Stomach (tissue), 19 donors: ENCODE measurements at places on chromosomes 1 and 21. TPM values are rescaled to one million over a fixed set of nuclear protein-coding genes. Genes with fewer than 3 reads are reported as not detected.

Gene GNG5
- total RNA-seq = 160 TPM

Gene ASPM
- total RNA-seq = 0.58 TPM

Gene ITLN2
- not detected for total RNA-seq

Gene ETV3L
- total RNA-seq = not detected

- peak; percentile 54 for DNase-seq
Measured at GRCh38 chr1:87024936-87025540, 110.6 kb downstream of the HS2ST1 start.

GRCh38 chr1:43541141-43541540, 10.5 kb downstream of the PTPRF start:
- no peak for DNase-seq

- no peak for DNase-seq
Measured at GRCh38 chr1:222592171-222592570, 2.4 kb upstream of the TAF1A start.

GRCh38 chr1:168554603-168555483, 11.0 kb upstream of the XCL2 start:
- no peak for DNase-seq

DNA sequence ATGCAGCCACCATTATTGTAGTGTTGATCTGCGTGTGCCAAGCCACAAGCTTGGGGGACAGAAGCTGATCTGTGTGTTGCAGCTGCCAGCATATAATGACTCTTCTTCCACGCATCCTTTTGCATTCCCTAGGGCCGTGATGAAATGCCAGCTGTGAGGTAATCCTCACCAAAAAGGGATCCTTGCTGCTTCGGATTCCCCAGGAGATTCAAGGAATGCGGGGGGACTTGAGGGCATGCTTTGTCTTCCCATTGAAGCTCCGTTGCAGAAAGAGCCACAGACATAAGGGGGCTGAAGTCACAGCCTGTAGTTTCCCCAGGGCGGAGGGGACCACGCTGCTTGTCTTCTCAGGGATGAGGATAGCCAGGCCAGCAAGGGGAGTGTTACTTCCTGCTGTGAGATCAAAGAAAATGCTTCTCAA, 281.6 kb upstream of the FMN2 start:
- DNase-seq = no peak

- DNase-seq = no peak
Measured at GRCh38 chr1:221457685-221458446, 284.0 kb downstream of the DUSP10 start.

DNA sequence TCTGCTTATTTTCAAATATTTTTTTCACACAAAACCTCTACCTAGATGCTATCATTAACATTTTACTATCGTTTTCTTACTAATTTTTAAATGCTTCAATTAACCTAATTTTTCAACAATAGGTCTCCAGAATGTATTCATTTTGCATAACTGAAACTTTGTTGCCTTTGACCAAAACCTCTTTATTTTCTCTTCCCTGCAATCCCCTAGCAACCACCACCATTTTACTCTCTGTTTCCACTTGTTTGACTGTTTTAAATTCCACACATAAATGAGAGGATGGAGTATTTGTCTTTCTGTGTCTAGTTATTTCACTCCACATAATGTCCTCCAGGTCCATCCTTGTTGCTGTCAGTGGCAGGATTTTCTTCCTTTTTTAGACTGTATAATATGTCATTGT, 9.5 kb upstream of the F13B start:
- DNase-seq = no peak

GRCh38 chr1:115767403-115767802, 1.1 kb downstream of the CASQ2 start:
- peak; percentile 21 for DNase-seq

DNA sequence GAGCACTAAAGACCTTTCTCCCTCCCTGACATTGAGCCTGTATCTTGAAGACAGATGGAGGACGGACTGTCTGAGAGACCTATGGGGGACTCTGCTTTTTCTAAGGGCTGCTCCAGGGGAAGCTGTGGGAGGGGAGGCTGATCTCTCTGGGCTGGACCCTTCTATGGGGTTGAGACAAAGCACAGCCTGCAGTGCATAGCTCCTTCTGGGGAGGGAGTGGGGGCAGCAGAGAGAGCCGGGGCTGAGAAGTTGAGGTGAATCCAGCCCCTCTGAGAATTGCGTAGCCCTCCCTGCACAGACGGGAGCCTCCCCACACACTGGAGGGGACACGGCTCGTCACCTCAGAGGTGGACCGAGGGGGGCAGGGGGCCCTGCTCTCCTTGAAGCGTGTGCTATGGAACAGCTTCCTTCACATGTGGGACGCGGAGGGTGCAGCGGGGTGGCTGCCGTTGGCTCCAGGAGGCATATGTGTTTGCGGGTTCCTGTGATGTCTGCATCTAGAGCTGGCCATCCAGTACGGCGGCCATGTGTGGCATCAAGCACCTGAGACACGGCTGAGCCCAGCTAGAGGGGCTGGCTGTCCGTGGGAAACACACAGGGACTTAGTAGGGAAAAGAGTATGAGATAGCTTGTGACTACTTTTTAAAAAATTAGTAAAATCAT, 299.1 kb downstream of the CAMTA1 start:
- DNase-seq = no peak

- DNase-seq = no peak
Measured at GRCh38 chr1:4173731-4174130, 273.7 kb upstream of the C1orf174 start.

- no peak for DNase-seq
Measured at GRCh38 chr1:174626031-174627025, 178.6 kb downstream of the GPR52 start.

- DNase-seq = no peak
Measured at GRCh38 chr1:182279302-182279701, 112.3 kb downstream of the GLUL start.
